Activated T-helper 2 cell treated with anti-CD3 and anti-CD28 coated beads, Interferon-gamma antibody, Interleukin-2, Interleukin-4, amounts not matched to agents 10 μg/mL and 5 μg/mL and 100 μg/mL, durations not matched to agents 14 hours and 24 hours and 36 hours (primary cell): ENCODE measurements at places on chromosomes 6 and 20.

DNA sequence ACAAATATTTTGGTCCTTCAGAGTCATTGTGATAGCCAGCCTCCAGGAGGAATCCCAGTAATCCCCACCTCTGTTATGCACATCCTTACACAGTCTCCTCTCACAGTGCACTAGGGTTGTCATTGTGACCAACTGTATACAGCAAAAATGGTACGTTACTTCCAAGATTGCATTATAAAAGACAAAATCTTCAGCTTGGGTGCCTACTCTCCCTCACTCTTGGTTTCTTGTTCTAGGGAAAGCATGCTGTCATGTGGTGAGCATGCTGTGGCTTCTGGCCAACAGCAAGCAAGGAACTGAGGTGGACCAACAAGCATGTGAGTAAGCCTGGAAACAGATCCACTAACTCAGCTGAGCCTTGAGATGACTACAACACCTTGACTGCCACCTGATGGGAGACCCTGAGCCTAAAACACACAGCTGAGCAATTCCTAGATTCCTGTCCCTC is 130.1 kb upstream of the DST start:
- DNase-seq: no peak

GRCh38 chr20:63539092-63539430 is 1.9 kb upstream of the PTK6 start:
- DNase-seq: no peak

DNA sequence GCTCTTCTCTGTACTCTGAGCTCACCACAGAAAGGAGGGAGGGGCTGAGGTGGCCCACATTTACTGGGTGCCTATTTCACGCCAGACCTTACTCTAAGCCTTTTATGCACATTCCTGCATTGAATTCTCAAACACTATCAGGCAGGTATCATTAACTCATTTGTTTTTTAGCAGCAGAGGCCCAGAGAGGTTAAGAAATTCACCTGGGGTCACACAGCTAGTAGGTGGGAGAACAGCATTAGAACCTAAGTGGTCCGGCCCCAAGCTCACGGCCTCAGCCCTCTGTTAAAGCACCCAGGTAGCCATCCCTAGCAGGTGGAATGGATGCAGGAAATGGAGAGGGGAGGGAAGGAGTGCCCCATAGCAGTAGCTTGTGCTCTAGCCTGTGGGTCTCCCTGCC is 84.5 kb downstream of the GRM4 start:
- DNase-seq: no peak

DNA sequence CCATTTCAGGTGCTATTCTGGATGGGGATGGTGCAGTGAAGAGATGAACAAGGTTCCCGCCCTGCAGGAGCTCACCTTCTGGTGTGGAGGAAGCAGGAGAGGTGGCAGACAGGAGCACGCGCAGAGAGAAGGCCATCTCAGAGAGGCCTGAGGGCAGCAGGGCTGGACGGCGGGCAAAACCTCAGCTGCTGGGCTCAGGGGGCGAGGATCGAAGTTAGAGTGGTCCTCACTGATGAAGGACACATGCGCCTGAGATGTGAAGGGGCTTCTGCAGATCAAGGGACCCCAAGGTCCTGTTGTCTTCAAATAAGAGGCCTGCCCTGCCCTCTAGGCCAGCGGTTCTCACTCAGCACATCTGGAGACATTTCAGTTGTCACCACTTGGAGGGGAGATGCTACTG is 198.4 kb upstream of the PMEPA1 start:
- no peak for DNase-seq

DNA sequence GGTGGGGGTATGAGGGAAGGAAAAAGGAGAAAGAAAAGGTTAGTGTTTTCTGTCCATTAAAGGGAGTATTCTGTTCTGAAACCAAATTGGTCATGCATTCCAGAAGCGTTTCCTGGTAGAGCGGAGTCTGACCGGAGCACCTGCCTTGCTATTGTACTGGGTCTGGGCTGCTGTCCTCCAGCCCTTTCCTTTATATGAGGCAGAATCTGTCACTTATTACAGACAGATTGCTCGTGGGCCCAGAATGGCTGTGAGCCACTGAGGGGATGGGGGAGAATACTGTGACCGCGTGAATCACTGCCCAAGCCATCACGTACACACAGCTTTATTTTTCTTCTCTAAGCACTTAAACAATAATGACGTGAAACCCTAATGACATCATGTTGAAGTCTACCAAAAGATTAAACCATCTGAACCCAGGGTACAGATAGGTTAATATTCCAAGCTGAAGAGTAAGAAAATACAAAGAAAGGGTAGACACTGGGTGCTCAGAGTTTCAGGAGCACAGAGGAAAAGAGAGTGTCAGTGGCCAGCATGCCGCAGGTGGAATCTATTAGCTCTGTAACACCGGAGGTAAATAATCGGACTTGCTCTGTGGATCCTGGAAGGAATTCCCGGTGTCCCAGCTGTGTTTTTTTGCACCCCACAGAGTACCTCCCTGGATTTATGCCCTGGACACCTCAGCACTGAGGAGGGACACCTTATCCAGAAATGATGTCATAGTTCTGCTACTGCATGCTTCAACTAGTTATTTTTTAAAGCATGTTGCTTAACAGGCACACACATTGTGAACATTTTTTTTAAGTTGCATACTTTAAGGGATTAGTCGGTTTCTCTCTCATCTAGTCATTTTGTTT is 573.3 kb downstream of the PKHD1 start:
- no peak for DNase-seq

DNA sequence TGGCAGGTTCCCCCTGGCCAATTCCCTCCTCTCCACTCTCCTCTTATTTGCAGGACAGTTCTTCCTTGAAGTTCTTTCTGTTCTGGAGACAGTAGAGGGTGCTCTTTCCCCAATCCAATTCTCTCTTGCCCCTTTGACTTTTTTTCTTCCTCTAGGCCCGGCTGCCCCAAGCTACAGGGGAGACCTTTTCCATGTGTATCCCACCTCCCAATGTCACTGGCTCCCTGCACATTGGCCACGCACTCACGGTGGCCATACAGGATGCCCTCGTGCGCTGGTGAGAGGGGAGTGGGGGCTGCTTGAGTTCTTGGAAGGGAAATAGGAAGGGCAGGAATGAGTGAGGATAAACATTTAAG is 1.5 kb downstream of the VARS2 start:
- DNase-seq: no peak

- no peak for DNase-seq
These were observed 8.2 kb upstream of the HRH3 start for GRCh38 chr20:62227977-62228958.

DNA sequence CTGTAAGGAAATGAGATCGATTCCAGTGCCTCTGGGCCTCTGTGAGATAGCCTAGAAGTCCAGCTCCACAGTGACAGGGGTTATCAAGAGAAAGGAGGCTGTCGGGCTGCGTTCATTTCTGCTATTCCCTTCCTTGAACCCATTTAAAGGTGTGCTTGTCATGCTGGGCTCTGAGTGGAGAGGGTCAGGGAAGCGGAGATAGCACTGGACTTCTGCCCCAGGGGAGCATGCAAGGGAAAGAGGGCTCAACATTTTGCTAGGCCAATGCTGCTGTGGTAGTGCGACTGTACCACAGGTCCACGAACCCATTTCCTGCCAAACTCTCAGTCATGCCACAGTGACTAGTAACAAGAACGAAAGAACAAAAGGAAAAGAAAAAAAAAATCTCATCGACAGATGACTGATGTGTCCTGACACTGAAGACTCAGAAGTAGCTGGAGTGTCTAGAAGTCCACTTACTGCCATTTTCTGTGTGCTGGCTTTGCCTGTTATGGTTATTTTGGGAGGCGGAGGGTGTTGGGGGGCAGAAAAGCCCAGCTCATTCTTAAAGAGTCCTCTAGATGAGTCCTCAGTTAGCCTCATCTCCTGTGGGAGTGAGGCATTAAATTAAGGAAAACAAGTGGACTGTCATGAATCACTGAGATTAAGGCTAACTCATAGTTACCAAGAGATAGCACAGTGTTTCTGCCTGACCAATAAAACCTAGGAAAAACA is 8.1 kb downstream of the NEDD9 start:
- peak; percentile 51 for DNase-seq

DNA sequence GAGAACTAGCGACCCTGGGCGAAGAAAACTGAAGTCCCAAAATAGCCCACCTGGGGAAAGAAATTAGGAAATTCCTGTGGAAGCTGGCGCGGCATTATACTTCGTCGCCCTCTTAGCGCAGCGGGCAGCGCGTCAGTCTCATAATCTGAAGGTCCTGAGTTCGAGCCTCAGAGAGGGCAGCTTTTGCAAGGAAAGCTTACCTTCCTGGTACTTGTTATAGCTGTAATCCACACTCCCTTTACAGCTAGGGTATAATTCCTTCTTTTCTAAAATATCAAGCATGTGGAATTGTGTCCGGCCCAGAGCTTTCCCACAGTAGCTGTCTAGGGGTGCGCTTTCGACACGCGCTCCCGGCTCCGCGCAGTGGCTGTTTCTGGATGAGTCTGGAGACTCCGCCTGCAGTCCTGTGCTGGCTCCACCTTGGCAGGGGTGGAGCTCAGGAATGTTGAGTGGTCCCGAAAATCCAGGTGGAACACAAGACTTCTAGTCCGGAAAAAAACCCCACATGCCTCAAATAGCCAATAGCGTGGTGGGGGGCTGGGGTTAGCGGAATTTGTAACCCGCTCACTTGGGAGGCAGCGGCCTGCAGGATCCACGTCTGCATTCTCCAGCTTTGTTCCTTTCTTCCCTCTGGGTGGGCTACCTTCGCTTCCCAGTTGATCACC is 83.7 kb upstream of the ZNF322 start:
- no peak for DNase-seq
